H1 (cell line): ENCODE measurements at places on chromosomes 11 and 22.

DNA sequence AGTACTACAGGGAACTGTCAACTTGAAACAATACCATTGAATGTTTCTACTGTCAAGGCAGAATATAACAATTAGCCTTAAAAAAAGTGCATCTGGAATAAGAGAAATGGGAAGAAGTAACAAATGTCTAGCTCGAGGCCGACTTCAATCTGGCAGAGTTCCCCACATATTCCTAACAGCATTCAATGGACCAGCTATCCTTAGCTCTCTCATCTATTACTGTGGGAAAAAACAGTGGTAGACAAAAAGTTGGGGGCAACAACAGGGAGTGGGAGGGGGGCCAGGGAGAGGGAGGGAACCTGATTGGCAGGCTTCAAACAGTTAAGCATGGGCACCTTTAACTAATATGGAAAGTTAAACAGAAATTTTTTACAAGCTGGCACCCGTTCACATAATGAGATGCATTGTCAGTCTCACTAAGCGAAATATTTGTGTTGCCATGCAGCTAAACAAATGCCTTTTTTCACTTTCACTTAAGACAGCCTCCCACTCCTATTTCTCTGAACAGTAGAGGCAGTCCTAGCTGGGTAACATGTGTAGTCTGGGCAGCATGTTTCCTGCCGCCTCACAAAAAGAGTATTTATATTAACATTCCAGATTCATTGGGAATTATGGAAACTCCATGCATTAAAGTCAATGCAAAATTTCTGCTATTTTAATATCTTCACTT lies 62.2 kb upstream of the SOX6 start:
- H3K27ac ChIP-seq: no peak overlapping the region
- H3K4me3 ChIP-seq: no peak overlapping the region
- H3K36me3 ChIP-seq: no peaks in the 10 kb centered on the region
- no peaks in the 10 kb centered on the region; the same call in 1 of the 2 replicates for H3K27me3 ChIP-seq
- DNase-seq: no peak

DNA sequence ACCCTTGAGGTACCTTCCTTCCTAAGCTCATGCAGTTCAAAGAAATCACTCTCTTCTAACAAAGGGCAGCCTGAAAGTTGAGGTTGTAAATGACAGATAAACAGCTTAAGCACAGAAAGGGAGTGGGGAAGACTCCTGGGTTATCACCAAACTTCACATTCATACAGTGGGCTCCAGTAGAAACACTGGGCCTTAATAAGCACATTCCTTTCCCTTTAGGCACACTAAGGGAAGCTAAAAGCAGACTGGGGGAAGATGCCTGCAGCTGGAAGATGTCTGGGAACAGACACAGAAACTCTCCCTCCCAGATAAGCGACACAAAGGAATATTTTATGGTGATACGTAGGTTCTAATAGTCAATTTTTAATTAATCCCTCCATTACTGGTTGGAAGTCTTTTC lies 350.3 kb upstream of the MPPED2 start:
- no peak for DNase-seq
- H3K4me1 ChIP-seq: no peaks in the 10 kb centered on the region
- no peak overlapping the region for H3K4me3 ChIP-seq
- H3K27ac ChIP-seq: no peak overlapping the region
- no peaks in the 10 kb centered on the region for H3K27me3 ChIP-seq
- no peaks in the 10 kb centered on the region for H3K36me3 ChIP-seq

GRCh38 chr22:27983361-27983791 lies 64.3 kb upstream of the PITPNB start:
- peaks cover 6% of the 10 kb centered on the region for H3K4me1 ChIP-seq
- peak; percentile 24 for DNase-seq
- H3K27ac ChIP-seq: no peak overlapping the region
- H3K4me3 ChIP-seq: no peak overlapping the region
- no peaks in the 10 kb centered on the region for H3K27me3 ChIP-seq

GRCh38 chr11:15569305-15570025 lies 454.7 kb downstream of the INSC start:
- no peak for DNase-seq
- H3K4me3 ChIP-seq: no peak overlapping the region
- no peaks in the 10 kb centered on the region for H3K27me3 ChIP-seq
- H3K36me3 ChIP-seq: no peaks in the 10 kb centered on the region; the same call in 1 of the 2 replicates

GRCh38 chr22:19853879-19854777 lies 546 bp downstream of the GNB1L start:
- peak; percentile 51 for DNase-seq
- H3K27ac ChIP-seq: peak overlapping the region; percentile 80
- H3K27me3 ChIP-seq: no peaks in the 10 kb centered on the region
- no peaks in the 10 kb centered on the region for H3K4me1 ChIP-seq

DNA sequence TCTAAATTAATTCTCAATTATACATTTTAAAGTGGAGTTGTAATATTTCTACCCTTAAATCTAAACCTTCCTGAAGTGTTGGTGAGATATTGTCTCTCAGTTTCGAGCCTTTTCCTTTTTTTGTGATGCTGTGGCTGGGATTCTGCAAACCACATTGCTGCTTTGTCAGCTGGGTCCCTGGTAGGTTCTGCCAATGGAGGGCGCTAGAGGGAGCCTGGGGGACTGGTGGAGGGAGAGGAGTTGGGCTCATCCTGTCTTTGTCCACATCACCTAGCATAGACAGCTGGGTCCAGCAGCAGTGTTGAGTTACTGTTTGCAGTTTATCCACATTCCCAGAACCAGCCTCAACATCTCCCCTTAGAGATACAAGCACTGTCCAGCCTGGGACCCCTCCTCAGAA lies 41.0 kb downstream of the TRAF6 start:
- no peaks in the 10 kb centered on the region for H3K4me1 ChIP-seq
- no peak overlapping the region for H3K4me3 ChIP-seq
- no peaks in the 10 kb centered on the region for H3K27me3 ChIP-seq
- H3K36me3 ChIP-seq: 0 out of 2 replicates have a peak, but pooled peaks cover 2% of the 10 kb centered on the region
- H3K27ac ChIP-seq: no peak overlapping the region

DNA sequence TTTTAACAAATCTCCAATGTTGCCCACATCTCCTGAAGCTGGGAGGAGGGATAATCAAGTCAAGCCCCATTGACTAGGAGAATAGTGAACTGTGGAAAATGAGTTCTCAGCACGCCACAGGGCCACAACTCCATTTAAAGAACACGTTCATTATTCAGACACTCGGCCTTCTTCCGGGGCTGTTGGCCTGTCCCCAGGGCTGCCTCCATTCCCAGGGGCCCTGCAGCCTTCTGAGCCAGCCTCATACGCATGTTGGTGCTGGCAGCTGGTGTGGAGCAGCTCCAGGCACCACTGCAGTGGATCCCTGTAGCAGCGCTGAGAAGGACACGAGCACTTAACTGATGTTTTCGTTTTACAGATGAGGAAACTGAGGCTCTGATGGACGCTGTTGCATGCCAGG lies 87.5 kb upstream of the RCN1 start:
- H3K36me3 ChIP-seq: no peaks in the 10 kb centered on the region
- DNase-seq: no peak
- no peak overlapping the region for H3K4me3 ChIP-seq
- no peaks in the 10 kb centered on the region for H3K27me3 ChIP-seq
- no peak overlapping the region for H3K27ac ChIP-seq

DNA sequence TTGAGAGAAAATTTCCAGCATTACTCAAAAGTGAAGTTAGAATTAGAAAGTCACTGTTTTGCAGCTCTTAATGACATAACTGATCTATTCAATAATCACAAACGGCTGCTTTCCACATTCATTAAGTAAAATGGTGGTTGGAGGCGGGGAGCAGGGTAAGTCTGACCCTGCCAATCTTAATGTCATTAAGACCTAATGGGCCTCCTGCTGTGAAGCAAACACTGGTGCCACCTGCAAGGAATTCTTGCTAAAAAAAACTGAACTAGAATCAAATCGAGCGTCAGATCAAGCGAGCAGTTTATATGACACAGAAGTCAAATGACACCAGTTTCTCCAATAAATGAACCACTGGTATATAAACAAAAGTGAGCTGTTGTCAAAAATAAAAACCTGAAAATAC lies 351.5 kb downstream of the BRD1 start:
- H3K4me1 ChIP-seq: no peaks in the 10 kb centered on the region; the same call in 1 of the 2 replicates
- no peak overlapping the region for H3K4me3 ChIP-seq
- no peak for DNase-seq
- no peaks in the 10 kb centered on the region for H3K36me3 ChIP-seq
- H3K27me3 ChIP-seq: no peaks in the 10 kb centered on the region

GRCh38 chr11:47400768-47401279 lies 7.6 kb upstream of the SLC39A13 start:
- peak overlapping the region; percentile 42 for H3K4me3 ChIP-seq
- no peak for DNase-seq
- no peak overlapping the region; the same call in 1 of the 2 replicates for H3K27ac ChIP-seq
- H3K27me3 ChIP-seq: no peaks in the 10 kb centered on the region

DNA sequence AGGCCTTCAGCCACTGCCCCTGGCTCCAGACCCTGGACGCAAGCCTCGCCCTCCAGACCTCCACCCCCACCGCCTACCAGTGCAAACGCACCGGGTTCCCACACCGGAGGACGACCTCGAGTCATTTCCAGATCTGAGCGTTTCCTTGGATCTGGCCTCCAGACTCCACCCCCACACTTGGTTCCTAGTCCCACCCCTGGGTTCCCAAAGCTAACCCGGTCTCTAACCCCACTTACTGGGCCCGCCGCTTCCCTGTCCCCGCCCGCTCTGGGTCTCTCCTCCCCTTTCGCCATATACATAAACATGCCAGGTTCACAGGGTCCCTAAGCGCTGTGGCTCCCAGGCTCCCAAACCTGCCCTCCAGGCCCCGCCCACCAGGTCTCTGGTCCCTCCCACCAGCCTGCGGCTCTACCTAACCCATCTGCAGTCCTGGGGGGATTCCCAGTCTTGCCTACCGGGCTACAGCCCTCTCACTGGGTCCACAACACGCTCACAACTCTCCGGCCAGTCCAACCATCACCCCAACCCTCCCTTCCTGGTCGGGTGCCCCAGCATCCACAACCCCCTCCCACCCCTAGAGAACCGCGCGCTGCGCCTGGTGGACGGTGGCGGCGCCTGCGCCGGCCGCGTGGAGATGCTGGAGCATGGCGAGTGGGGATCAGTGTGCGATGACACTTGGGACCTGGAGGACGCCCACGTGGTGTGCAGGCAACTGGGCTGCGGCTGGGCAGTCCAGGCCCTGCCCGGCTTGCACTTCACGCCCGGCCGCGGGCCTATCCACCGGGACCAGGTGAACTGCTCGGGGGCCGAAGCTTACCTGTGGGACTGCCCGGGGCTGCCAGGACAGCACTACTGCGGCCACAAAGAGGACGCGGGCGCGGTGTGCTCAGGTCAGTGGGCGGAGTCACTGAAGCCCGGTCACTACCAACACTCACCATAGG lies 36.7 kb downstream of the CD6 start:
- H3K27me3 ChIP-seq: peaks cover 68% of the 10 kb centered on the region
- peak; percentile 58 for DNase-seq
- H3K27ac ChIP-seq: no peak overlapping the region
- H3K4me1 ChIP-seq: no peaks in the 10 kb centered on the region

- no peak overlapping the region for H3K27ac ChIP-seq
- no peak for DNase-seq
- no peak overlapping the region for H3K4me3 ChIP-seq
- H3K27me3 ChIP-seq: no peaks in the 10 kb centered on the region
- no peaks in the 10 kb centered on the region for H3K36me3 ChIP-seq
These were observed 47.1 kb downstream of the CWC15 start for GRCh38 chr11:94926271-94926625.

- peaks cover 3% of the 10 kb centered on the region; the same call in 1 of the 2 replicates for H3K36me3 ChIP-seq
- no peak overlapping the region; the same call in 1 of the 2 replicates for H3K4me3 ChIP-seq
These were observed 809 bp upstream of the IRF7 start for GRCh38 chr11:616320-617198.

GRCh38 chr22:19876941-19877625 lies 22.4 kb upstream of the GNB1L start:
- H3K36me3 ChIP-seq: 0 out of 2 replicates have a peak, but pooled peaks cover 2% of the 10 kb centered on the region
- no peak overlapping the region for H3K4me3 ChIP-seq
- H3K27me3 ChIP-seq: peaks cover 3% of the 10 kb centered on the region; the same call in 1 of the 2 replicates
- DNase-seq: no peak
- no peak overlapping the region for H3K27ac ChIP-seq
- H3K4me1 ChIP-seq: peaks cover 26% of the 10 kb centered on the region

DNA sequence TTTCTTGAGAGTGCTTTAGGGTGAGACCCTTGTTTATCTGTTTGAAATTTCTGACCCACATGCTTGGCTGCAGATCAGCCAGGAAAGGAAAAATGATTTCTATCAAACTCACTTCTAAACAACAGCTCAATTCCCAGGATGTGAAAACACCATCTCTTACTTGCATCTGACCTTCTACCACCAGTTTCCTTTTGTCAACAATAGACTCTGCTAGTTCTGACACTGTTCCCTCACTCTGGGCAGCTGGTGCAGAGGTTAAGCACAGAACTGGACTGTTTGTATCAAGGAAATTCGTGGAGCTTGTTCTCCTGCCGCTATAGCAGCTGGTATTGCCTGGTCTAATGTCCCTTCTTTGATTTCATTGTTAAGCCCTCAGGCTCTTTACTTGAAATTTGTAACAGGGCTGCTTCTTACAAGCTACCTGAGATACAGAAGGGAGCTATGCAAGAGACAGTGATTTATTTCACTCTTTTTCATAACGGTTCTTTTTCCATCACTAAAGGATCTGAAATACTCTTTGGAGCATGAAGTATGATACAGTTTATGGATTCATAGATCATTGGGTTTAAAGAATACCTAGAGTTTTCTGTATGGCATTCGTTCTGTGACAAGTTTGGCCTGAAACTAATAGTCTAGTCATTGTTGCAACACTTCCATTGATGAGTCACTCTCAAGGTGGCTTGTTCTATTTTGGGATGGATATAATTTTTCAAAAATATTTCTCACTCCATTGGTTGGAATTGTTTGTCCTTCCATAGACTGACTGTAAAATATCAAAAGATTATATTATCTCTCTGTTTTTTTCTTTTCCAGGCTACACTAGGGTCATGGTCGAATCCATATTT lies 178.2 kb upstream of the ZC3H12C start:
- no peaks in the 10 kb centered on the region for H3K36me3 ChIP-seq
- H3K27me3 ChIP-seq: no peaks in the 10 kb centered on the region
- DNase-seq: no peak
- no peak overlapping the region for H3K27ac ChIP-seq
- H3K4me1 ChIP-seq: no peaks in the 10 kb centered on the region

GRCh38 chr11:72780296-72781062 lies 13.4 kb downstream of the STARD10 start:
- no peaks in the 10 kb centered on the region for H3K27me3 ChIP-seq
- DNase-seq: no peak
- no peaks in the 10 kb centered on the region for H3K36me3 ChIP-seq
- H3K4me1 ChIP-seq: peaks cover 11% of the 10 kb centered on the region
- H3K27ac ChIP-seq: no peak overlapping the region

DNA sequence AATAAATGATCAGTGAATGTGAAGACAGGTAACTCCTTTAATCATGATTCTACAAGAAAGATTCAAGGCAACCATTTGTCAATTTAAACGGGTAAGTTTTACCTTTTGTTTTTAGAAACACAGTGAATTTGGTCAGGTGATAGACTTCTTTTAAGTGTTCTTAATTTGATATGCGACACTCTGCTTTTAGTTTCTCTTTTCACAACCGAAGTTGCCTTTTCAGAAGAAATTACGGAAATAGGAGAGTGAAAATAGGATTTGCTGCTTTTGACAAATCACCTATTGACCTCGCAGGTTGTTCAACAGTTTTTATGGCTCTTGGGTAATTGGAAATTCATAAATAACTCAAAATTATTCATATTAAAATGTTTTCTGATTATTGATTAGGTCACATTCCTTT lies 142.1 kb downstream of the CNTN5 start:
- DNase-seq: no peak
- no peaks in the 10 kb centered on the region for H3K4me1 ChIP-seq
- no peaks in the 10 kb centered on the region for H3K36me3 ChIP-seq
- no peak overlapping the region for H3K27ac ChIP-seq
